Activated naive CD4-positive, alpha-beta T cell treated with anti-CD3 and anti-CD28 coated beads, Interleukin-2, amount 50 U/mL, for 72 hours (primary cell): ENCODE measurements at places on chromosomes 6 and 20.

DNA sequence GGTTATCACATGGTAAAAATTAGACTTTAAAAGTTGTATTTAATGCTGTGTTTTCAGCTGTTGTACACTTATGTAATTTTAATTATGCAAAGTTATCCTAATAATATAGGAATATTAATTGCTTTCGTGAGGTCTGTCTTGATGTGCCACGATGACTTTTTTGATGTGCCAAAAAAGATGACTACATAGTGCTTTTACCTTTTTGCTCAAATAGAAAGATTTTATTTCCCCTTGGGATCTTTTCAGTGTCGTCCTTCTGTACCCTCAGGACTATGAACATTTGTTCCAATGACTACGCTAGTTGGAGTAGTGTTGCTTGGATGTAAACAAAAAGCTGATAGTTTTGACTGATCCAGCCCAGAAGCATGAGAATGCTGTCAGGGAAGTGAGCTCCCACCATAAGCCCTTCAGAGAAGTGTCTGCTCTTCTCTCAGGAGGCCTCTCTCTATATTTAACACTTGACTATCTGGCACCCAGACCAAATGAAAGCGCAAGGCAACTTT lies 1.2 kb upstream of the CD164 start:
- DNase-seq, result no peak

DNA sequence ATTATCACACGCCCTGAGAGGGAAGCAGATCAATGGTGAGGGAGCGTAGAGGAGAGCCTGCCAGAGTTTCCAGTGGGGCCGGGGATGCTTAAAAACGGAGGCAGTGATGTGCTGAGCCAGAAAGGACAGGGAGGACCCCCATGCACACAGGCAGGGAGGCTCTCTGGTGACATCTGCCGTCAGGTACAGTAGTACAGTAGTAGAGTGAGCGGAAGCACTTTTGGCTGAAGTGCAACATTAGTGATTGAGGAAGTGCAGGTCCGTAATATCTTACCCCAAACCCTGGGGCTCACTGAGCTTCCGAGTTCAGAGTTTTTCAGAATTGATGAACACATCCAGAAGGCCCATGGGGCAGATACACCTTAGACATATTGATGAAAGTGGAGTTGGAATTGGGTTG lies 42.1 kb downstream of the GFRA4 start:
- no peak for DNase-seq

DNA sequence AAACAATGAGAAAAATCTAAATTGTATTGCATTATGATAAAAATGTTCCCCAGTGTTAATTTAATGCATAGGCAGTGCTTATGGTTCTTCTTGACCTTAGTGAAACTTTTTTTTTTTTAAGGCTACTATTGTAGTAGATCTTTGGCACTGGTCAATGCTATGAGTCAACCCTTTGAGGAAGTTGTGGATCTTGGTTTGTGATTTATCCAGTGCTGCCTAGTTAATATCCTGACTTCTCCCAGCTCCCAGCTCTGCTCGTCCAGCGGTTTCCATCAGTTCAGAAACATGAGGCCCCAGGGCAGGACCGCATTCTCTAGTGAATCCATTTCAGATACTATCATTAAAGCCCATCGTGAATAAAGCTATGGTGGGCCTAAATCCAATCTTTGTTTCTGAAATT lies 364.5 kb upstream of the JARID2 start:
- no peak for DNase-seq

- no peak for DNase-seq
These were observed 57.7 kb upstream of the UST start for GRCh38 chr6:148689168-148689567.

DNA sequence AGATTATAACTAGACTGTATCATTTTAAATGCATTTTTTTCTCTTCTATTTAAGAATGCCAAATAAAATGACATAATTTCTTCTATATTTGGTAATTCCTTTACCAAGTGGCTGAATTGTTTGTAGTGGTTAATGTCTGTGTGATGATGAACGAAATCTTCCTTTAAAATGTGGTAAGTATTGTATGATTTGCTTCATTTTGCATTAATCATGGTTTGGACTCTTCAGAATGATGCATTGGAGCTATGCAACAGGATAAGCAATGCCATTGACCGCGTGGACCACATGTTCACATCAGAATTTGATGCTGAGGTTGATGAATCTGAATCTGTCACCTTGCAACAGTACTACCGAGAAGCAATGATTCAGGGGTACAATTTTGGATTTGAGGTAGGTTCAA lies 99.6 kb downstream of the MAP3K4 start:
- DNase-seq, result no peak

DNA sequence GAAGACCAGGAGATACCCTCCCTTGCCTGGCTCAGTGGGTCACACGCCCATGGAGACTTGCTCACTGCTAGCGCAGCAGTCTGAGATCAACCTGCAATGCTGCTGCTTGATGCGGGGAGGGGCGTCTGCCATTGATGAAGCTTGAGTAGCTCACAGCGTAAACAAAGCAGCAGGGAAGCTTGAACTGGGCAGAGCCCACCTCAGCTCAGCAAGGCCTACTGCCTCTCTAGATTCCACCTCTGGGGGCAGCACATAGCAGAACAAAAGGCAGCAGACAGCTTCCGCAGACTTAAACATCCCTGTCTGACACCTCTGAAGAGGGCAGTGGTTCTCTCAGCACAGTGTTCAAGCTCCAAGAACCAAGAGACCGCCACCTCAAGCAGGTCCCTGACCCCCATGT lies 271.3 kb downstream of the ESR1 start:
- DNase-seq, result no peak
